ENCODE measurements at places on chromosomes 5 and 9. TPM values are rescaled to one million over a fixed set of nuclear protein-coding genes. Genes with fewer than 3 reads are reported as not detected.

Gene LRRC26
- total RNA-seq, result not detected

DNA sequence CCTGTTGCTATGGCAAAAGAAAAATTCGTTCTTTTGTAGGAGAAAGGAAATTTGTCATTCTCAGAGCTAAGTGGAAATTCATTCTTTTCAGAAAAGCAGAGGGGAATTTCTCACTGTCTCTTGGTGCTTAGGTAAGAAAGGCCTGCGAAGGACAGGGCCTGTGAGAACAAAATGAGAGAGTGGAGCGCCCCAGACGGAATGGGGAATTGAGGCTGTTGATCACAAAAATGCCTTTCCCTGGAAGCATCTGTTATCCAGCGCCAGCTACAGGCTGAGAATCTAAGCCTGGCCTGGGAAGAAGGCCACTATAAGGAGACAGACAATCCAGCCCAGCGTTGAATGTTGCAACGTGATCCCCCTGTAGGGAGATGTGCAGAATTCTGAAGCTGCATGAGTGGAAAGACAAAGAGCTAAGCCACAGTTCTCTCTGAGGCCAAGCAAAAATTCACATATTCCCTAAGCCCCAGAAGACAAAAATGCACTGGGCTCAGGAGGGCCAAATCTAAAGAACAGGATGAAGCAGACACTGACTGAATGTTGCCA, 44.8 kb upstream of the CLK4 start:
- DNase-seq, result no peak

DNA sequence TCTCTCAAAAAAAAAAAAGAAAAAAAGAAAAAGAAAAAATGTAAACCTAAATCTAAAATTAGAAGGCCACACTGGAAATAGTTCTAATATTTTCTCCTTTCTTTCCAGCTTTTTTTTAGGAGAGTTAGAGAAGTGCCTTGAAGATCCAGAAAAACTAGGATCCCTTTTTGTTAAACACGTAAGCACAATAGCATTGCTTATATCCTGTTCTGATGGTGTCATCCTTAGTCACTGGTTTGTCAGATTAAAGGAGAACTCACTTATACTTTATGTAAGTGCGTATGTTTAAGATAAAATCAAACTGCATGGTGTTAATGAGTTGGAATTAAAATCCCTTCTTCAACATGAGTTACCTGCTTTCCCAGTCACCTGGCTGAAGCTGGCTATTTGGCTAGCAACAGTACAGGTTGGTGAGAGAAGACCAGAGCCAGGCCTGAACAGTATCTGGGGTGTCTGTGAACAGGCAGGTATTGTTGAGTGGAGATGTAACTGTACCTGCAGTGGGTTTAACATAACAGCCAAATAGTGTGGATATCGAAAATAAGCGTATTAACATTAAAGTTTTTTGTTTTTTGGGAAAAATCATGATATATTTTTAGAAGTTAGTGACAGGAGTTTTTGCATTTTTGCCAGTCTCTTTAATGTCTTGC, 104.7 kb upstream of the OTULINL start:
- DNase-seq, result no peak

- no peak for DNase-seq
These were observed 16.8 kb downstream of the CENPK start for GRCh38 chr5:65546141-65546540.

GRCh38 chr9:134575103-134575900, 66.3 kb upstream of the COL5A1 start:
- no peak for DNase-seq
